ENCODE measurements at places on chromosomes 16 and 17.

- DNase-seq = no peak
Observed at GRCh38 chr16:11740567-11740966, 2.1 kb downstream of the TXNDC11 start.

DNA sequence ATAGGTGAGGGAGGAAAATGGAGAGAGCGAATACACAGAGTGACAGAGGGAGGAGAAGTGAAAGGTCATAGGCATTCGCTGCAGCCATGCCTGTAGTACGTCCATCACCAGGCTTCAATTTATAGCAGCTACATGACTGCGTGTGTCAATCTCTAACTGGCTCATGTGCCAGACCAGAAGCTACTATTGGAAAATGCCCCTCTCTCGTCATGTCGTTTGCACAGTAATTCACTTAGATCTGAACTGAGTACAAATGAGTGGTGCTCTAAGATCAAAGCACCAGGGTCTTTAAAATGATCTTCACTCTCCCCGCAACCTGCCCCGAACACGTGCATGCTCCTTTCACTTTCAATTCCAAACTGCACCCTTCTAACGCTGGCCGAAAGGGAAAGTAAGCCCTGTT, 51.3 kb downstream of the ADCY9 start:
- no peak for DNase-seq

- no peak for DNase-seq
Observed at GRCh38 chr17:27817731-27818130, 17.4 kb upstream of the NOS2 start.

GRCh38 chr17:68391561-68392268, 65.6 kb downstream of the WIPI1 start:
- no peak for DNase-seq

- DNase-seq = no peak
Observed at GRCh38 chr17:410543-411401, 58.2 kb upstream of the RPH3AL start.

- no peak for DNase-seq
Observed at GRCh38 chr16:64585367-64585766, 536.5 kb downstream of the CDH11 start.
